NCI-H69 (cell line): ENCODE measurements at places on chromosomes 4 and X.

DNA sequence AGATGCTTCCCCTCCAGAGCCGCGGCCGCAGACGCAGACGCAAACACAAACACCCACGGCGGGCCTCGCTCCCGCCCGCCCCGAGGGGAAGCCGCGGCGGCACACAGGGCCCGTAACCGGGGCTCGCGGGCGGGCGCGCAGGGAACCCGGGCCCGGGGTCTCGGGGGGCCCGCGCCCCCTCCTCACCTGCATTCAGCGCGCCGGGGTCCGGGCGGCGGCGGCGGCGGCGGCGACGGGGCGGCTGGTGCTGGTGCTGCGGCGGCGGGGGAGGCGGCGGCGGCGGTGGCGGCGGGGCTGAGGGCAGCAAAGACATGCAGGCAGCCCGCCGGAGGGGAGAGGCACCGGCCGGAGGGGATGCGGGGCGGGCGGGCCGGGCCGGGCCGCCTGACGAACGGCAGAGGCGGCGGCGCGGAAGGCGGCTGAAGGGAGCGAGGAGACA is 255 bp upstream of the CNOT6L start:
- no peak for DNase-seq

- DNase-seq: no peak
Observed at GRCh38 chr4:67929426-67929825, 33.9 kb downstream of the TMPRSS11A start.

DNA sequence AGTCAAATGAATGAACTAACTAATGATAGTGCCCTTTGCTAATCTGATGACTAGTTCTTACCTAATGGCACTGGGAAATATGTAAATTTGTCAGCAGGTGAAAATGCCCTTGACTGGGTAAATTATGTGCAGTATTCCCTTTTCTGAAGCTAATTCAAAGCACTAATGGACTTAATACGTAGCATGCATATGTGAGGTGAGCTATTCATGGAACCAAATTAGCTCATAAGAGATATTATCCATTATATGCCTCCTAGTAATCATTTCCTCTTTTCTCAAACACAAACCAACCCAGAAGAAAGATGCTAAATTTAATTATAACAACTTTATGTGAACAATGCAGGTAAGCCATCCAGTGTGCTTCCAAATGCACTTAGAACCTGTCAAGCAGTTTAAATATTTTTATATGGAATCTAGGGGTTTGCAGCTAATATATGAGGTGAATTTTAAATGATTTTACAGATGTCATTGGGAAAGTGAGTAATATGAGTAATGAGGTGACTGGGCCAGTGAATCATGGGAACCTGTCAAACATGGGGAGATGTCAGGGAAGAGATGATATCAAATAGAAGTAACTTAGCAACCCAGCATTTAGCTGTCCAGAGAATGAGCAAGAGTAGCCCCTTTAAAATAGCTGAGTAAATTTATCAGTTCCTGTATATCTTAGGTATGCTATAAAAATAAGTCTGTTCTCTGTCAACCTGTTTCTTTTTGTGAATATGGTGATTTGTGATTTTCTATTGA is 315.0 kb downstream of the AFF2 start:
- DNase-seq: no peak

DNA sequence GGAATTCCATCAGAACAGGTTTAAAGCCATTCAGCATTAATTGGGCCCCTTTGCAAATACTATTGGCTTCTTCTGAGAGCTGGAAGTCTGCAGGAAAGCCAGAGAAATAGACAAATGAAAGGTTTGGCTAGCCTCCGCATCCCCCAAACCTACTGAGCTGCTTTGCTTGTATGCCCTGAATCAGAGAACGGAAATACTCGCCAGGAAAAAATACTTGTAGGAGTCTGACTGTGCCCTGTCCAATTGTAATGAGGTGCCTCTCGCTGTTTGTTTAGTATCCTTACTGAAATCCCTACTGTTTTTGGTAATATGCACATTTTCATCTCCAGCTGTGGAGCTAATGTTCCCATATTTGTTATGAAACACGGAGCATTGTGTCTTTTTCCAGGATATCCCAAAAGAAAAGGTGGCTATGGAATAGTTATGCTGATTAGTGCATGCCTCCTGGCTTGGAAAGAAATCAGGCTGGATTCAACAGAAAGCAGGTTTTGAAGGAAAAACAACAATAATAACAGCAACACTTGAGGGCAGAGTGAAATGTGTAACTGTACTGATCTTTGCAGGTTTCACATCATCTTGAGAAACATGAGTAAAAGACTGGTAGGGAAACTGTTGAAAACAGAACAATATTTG is 50.7 kb upstream of the NLGN4X start:
- no peak for DNase-seq

DNA sequence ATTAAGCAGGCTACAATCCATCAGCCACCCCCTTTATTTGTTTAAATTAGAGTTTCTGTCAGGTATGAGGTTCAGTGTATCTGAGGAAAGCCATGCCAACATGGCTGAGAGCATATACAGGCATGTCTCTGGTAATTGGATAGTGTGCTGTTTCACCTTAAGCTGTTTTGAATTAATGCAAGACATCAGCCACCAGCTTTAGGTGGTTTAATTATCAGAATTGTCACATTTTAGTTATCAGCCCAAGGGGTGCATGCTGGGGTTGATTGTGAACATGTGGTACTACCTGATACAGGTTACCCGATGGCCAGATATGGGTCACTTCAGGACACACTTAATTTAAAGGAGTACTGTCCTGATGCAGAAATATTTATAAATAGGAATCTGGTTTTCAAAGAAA is 353.2 kb upstream of the TENM3 start:
- DNase-seq: no peak

GRCh38 chr4:165779950-165780670 is 92.9 kb upstream of the TLL1 start:
- peak; percentile 16 for DNase-seq

GRCh38 chr4:45846016-45846415 is 277.8 kb downstream of the GABRG1 start:
- no peak for DNase-seq

GRCh38 chr4:151576627-151577026 is 167.7 kb downstream of the FHIP1A start:
- no peak for DNase-seq

DNA sequence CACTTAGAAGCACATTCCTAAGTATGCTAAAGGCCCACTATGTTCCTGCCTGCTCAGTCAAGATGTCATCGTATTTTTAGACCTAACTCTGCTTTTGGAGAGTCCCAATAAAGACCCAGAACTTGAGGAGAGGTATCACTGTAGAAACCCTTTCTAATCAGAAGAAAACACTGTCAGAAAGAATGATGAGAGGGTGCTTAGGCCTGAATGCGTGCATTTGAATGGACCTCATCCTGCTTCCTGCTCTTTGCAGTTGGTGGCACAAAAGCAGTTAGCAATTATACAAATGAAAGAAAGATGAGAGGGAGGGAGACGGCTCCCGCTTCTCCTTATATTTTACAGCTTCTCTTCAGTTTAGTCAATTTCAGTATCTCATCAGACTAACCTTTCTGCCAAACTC is 987.2 kb downstream of the CCSER1 start:
- peak; percentile 14 for DNase-seq

- DNase-seq: no peak
Observed at GRCh38 chr4:142110136-142110535, 473.8 kb downstream of the IL15 start.

- no peak for DNase-seq
Observed at GRCh38 chr4:95758001-95758400, 81.9 kb upstream of the PDHA2 start.

- peak; percentile 1 for DNase-seq
Observed at GRCh38 chr4:55348466-55348865, 2.4 kb downstream of the SRD5A3 start.

- DNase-seq: no peak
Observed at GRCh38 chrX:150503898-150504219, 64.6 kb upstream of the MTM1 start.

- no peak for DNase-seq
Observed at GRCh38 chr4:150826306-150826705, 188.8 kb downstream of the LRBA start.

- peak; percentile 36 for DNase-seq
Observed at GRCh38 chr4:167622481-167623240, 388.4 kb upstream of the SPOCK3 start.

DNA sequence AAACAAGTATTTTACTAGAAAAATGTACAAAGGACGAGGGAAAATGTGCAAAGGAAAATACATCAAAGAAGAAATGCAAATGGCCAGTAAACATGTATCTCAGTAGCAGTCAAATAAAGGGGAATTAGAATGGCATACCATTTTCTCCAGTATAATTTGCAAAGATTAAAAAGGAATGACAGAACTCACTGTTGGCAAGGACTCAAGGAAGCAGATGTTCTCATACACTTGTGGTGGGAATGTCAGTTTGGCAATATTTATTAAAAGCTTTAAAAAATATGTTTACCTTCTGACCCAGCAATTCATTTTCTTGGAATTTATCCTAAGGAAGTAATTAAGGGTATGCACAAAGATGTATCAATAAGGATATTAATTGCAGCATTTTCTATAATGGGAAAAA is 7.6 kb downstream of the CLCN5 start:
- peak; percentile 45 for DNase-seq

DNA sequence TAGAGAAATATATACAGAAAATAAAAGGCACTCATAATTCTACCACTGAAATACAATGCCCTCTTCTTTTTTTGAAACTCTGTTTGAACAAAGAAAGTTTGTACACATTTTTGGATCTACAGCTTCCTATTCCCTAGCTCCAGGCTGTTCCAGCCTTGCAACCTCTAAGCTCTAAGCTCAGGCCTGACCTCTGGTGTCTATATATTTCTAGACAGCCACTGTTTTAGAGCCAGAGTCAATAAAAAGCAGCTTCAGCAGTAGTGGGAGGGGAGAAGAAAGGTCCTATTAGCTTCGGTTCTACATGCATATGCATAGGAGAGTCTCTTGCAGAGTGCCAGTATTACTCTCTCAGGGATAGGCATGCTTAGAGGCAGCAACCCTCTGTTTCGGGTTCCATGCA is 39.7 kb downstream of the CLDN2 start:
- DNase-seq: peak; percentile 2

DNA sequence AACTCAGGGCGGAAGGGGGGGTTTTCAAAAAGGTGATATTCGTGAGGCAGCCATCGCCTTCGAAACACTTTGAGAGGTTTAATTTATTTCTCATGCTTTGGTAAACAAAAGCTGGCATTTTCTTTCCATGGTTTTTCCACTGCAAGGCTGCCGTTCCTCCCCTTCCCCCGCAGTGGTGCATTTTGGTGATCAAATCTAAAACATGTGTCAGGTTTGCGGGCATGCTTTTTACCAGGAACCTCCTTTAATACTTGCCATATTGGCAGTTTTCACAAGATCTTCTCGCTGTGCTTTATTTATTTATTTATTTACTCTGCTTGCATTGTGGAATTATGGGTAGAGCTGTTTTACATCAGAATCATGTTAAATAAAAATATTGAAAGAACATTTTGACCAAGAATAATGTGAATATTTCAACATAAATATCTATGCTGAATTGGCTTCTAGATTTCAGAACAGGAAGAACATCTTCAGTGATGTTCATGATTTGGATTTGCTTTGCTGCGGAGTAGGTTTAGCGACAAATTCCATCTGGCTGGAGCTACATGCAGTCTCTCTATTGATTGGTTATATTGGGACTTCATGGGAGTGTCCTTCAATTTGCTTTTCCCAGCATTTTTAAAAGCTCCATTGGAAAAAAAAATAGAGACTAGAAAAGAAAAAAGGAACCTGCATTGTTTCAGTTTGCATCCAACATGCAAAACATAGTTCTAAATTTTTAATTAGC is 54.4 kb downstream of the STOX2 start:
- no peak for DNase-seq

DNA sequence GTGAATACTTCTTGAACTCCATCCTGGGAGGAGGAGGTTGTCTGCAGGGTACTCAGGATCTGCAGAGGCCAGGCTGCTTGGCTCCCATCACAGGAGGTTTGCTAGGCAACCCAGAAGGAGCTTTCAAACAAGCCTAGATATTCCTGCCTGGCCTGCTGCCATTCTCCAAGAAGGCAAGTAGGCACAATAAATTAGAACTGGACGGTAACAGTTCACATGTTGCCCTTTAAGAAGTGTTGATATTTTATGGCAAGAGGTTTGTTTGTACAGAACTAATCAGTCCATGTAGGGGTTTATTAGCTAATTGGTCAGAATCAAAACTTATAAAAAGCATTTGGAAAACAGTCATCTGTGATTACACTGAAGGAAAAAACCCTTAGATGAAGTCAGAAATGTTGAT is 39.3 kb downstream of the SYNPO2 start:
- DNase-seq: peak; percentile 80

DNA sequence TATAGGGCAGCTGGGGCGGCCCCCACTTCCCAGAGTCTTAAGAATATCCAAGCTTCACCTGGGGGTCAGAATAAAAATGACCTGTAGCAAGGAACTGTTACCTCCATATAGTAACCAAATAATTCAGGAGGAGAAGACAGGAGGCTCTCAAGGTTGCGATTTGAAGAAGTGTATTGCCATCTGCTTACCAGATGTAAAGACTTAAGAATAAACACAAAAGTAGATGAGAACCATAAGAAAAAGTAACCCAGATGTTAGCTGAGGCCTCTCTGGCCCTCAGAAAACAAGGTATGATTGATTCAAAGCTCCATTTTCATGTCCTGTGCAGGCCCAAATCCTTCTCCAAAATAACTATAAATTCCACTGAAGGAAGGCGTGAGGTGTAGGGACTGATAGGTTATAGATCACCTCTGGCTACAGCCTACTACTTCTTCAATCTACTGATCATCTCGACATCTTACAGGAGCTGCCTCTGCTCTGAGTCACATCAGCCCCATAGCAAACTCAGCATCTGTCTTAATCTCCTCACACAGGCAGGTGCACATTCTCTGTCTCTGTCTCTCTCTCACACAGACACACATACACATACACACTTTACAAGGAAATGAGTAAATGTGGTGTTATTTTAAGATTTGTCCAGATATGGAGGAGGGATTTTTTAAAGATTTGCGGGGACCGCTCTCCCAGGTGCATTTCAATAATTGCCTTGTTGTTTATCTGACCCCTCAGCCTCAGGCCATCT is 193.9 kb upstream of the EDNRA start:
- no peak for DNase-seq

DNA sequence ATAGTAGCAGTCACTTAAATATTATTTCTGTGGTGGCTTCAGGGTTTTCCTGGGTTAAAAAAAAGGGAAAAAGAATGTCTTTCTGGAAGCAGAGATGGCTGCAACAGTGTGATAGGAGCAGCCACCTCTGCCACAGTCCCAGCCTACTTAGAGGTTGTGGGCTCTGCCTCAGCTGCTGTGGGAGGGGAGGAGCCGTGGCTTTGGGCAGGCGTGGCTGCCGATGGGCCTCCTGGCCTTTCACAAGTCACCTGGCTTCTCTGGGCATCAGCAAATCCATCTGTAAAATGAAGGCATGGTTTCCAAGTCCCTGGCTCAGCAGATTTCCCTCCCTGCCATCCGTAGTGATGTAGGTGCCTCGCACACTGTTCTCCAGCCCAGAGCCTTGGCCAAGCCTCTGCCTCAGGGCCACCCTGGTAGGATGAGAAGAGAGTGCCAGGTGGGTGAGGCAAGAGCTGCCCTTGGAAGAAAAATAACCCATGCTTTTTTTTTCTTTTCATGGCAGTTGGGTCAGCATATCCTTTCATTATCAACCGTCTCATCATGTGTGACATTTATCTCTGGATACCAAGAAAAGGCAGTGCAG is 66.1 kb downstream of the PTTG2 start:
- no peak for DNase-seq

- DNase-seq: no peak
Observed at GRCh38 chr4:134551348-134551747, 349.8 kb upstream of the PABPC4L start.

GRCh38 chrX:14798805-14799397 is 74.0 kb downstream of the FANCB start:
- no peak for DNase-seq
